DMS153 (cell line): ENCODE measurements at places on chromosomes 1 and 21.

- DNase-seq, result no peak
These were observed 736.7 kb upstream of the PTBP2 start for GRCh38 chr1:95984798-95985374.

- DNase-seq, result no peak
These were observed 66.8 kb downstream of the SAMSN1 start for GRCh38 chr21:14479241-14479786.

DNA sequence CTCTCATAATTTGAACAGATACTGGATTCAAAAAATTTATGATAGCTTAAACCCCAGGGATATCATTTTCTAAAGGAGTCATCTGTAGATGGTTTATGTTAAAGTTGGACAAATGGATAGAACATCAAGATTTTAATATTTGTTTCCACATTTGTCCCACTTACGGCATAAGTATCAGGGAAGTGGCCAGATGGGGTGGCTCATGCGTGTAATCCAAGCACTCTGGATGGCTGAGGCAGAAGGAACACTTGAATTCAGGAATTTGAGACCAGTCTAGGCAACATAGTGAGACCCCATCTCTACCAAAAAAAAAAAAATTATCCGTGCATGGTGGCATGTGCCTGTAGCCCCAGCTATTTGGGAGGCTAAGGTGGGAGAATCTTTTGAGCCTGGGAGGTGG, 229.1 kb downstream of the GPR52 start:
- DNase-seq, result no peak

- no peak for DNase-seq
These were observed at the start of the genes LEPR and LEPROT for GRCh38 chr1:65420590-65421350. Gene LEPR, plus strand, starts transcription at chr1:65420668. Its CDS starts 144,898 bp downstream, at chr1:65565566. Gene LEPROT, plus strand, starts transcription at chr1:65420668. Its CDS starts 57 bp downstream, at chr1:65420725.

- DNase-seq, result no peak
These were observed 785.1 kb upstream of the ADGRL4 start for GRCh38 chr1:79791488-79792218.

- no peak for DNase-seq
These were observed 63.7 kb downstream of the SYT14 start for GRCh38 chr1:210001751-210002150.

DNA sequence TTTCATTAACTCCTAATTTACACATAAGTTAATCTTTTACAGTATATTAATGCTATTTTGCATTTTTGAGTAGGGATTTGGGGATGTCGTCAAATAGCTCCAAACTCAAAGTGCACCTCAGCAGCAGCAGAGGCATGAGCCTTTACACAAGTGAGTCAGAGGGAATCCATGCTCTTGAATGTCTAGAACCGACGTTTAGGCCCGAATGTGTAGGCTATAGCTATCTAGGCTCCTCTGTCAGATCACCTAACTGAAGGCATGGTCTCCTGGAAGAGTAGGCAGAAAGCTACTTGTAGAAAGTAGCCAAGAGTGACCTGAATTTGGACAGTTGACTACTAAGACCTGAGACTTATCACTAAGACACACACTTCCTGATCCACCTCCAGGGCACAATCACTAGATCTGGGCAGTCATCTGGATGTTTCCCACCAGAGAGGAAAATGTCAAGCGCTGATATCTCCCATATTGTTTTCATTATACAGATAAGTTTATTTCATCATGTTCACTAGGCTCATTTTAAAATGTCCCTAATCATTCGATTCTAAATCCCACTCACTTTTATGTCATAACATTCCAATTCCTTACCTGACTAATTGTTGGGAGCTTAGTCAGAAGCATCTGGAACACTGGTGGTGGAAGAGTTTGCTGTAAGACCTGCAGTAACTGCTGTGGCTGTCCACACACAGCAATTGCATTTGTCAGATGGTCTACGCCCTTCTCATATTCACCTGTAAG, 15.3 kb downstream of the TOMM20 start:
- no peak for DNase-seq

GRCh38 chr1:46822248-46822826, 23.5 kb downstream of the CYP4B1 start:
- DNase-seq, result peak; percentile 89

DNA sequence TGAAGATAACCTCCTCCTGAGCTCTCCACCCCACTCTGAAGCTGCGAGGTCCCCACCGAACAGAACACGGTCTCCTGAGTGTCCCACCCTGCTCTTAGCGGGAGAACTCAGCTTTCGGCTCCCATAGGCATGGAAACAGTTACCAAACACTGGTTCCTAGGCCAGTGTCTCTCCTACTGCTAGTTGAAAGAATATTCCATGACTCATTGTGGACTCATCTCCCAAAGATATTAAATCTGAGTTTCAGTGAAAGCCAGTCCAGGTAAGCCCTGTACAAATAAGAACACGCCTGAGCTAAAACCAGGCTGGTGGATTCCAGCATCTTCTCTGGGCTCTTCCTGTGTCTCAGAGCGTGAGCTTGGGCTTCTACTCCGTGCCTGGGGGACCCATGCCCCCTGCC, 107.5 kb upstream of the CLDN14 start:
- DNase-seq, result no peak

- DNase-seq, result no peak
These were observed 22.1 kb downstream of the BCAS2 start for GRCh38 chr1:114559356-114559755.

- no peak for DNase-seq
These were observed 4.4 kb upstream of the HMGN1 start for GRCh38 chr21:39353295-39353694.

DNA sequence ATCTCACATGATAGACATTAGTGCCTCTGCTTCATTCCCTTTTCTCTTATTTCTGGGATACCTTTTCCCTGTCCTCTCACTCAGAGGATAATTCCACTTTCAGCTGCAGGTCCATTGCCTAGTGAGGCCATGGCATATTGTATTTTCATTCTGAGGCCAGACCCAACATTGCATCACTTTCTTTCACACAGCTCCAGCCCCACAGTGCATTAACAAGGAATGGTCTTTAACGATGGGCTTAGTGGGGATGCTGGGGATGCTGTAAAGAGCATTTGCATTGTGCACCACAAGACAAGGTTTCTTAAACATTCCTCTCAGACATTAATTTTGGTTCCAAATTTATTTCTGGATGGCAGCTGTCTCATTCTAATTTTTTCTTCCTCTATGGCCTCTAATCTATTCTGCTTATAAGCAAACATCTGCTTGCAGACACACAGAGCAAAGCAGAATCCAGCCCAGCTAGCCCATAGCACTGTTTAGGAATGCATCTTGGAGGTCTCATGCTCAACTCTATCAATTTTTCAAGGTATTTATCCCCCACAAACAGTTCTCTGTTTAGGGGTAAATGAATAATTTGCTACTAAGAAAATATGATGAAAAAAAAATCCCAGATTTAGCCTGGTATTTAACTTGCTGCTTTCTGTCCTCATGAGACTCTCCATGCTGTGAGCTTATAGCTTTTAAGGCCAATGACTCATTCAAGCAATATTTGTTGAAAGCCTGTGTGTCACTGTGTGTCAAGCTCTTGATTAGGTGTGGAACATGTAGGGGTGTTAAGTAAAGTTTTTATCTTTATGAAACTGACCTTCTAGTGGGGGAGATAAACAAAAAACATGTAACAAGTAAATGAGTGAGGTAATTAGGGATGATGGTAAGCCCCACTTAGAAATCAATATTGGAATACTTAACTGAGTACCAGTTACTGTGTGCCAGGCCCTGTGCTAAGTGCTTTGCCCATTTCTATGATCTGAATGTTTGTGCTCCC, 44.5 kb upstream of the CCDC190 start:
- DNase-seq, result peak; percentile 90

GRCh38 chr1:243513726-243514491, 258.1 kb downstream of the SDCCAG8 start:
- DNase-seq, result no peak

- no peak for DNase-seq
These were observed 972 bp downstream of the PGBD2 start for GRCh38 chr1:248906753-248907661.
